RWPE1 (cell line): ENCODE measurements at places on chromosomes 7 and 10.
A peak's percentile ranks its signal among the peaks of the same experiment; 100 is the strongest.

- no peak for DNase-seq
Measured at GRCh38 chr10:43048301-43049051, 28.4 kb upstream of the RET start.

GRCh38 chr7:99006739-99007424, 128.6 kb downstream of the TRRAP start:
- no peak for DNase-seq

DNA sequence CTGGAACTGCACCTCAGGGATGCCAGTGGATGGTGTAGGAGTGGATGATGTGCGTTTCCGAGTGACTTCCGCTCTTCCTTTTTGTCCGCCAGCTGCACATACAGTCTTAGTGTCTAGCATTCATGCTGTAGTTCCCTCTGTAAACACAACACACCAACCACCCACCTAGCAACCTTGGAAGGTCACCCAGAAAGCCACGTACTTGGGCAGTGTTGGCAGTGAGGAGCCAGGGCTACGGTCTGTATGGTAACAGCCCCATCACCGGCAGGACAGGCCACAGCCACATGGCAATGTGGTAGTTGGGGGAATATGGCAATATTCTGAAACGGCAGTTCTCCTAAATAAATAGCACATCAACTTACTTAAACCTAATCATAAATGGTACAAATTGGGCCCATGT, 613.5 kb upstream of the MGMT start:
- no peak for DNase-seq

DNA sequence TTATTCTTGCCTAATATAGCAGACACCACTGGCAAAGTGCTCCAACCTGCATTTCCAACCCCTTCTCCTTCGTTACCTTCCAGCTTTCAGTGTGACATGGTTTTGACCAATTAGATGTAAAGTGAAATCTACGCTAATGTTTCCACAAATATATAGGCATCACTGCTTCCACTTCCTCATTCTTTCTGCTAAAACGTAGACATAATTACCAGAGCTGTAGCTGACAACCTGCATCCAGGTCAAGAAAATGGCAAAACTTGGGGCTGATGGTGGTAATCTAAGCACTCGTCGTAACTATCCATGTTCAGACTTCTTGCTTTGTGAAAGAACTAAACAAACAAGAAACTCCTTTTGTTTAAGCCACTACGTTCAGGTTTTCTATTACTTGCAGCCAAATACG, 41.8 kb upstream of the COL1A2 start:
- DNase-seq = no peak

GRCh38 chr7:65839846-65840245, 33.0 kb upstream of the VKORC1L1 start:
- DNase-seq = no peak

GRCh38 chr10:30701451-30702173, 72.1 kb upstream of the LYZL2 start:
- no peak for DNase-seq

GRCh38 chr10:75402486-75403143, 1.1 kb upstream of the ZNF503 start:
- DNase-seq = no peak

DNA sequence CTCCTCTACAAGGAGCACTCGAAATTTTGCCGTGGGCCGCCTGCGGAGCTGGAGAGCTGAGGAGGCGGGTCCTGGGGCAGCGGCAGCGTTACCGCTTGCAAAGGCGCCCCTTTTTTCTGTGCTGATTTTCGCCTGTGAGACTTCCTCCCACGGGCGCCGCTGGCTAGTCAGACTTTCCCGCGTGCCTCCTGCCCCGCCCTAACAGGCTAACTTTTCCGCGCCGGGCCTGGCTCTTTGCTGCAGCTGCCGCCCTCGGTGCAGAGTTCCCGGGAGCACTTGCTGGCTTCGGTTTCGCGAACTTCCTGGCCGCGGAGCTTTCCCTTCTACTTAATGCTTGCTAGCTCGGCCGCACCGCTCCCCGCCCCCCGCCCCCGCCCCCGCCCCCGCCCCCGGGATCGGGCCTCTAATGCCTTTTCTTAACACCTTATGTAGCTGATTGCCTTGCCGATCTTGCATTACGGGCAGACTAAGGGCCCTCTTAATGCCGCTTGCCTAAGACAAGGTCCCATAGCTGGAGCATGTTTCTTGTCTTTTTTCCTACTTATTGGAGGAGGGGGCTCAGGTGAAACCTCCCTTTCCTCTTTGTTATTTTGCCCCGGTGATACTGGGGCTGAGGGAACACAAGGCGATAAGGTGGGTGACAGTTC, 37.9 kb upstream of the RASGEF1A start:
- no peak for DNase-seq

- no peak for DNase-seq
Measured at GRCh38 chr7:24840563-24840962, 83.3 kb upstream of the GSDME start.

DNA sequence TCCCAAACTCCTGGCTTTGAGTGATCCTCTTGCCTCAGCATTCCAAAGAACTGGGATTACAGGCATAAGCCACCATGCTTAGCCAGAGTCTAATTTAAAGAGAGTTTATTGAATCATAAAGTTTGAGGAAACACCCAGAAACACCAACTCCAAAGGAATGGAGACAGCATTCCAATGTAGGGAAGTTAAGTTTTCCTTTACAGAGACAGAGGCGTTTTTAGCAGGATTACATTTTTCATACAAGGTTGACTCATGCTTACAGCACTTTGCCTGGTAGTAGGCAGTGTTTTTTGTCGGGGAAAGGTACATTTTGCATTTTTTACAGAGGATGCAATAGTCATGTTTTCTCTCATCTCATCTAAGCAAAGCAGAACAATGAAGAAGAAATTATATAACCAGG, 18.9 kb upstream of the OPN4 start:
- DNase-seq = peak; percentile 88

DNA sequence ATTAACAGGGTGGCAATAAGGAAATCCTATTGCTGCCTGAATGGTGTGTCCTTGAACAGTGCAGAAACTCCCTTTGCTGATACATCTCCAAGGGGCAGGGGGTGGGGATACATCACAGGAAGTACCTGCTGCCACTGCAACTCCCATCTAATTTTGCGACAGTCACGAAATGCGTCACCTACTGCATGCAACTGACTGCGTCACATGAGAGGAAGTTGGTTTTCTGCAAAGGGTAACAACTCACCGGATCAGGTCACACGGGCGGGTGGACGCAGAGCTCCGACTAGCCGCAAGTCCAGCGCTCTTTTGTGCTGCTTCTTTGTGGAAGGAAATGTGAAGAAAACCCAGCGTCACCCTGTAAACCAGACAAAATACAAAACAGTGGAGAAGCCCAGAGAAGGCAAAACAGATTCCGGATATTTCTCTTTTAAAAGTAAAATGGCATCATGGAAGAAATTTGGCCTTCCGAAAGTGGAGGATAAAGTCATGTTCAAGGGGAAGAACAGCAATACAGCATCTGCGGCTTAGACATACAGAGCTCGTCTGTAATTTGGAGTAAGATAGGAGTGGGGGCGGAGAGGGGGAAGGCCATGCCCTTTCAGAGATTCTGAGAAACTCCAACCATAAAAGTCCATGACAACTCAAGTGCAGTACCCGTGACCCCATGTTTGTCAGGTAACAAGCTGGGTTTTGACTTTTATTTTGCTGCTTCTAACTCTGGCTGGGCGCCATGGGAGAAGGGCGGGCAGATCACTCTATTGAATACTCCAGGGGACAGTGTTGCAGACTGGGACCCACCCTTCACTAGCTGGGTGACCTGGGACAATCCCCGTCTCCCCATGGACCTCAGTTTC, 32.3 kb upstream of the PLEKHS1 start:
- no peak for DNase-seq

GRCh38 chr7:135834266-135834665, 85.7 kb upstream of the FAM180A start:
- DNase-seq = no peak

DNA sequence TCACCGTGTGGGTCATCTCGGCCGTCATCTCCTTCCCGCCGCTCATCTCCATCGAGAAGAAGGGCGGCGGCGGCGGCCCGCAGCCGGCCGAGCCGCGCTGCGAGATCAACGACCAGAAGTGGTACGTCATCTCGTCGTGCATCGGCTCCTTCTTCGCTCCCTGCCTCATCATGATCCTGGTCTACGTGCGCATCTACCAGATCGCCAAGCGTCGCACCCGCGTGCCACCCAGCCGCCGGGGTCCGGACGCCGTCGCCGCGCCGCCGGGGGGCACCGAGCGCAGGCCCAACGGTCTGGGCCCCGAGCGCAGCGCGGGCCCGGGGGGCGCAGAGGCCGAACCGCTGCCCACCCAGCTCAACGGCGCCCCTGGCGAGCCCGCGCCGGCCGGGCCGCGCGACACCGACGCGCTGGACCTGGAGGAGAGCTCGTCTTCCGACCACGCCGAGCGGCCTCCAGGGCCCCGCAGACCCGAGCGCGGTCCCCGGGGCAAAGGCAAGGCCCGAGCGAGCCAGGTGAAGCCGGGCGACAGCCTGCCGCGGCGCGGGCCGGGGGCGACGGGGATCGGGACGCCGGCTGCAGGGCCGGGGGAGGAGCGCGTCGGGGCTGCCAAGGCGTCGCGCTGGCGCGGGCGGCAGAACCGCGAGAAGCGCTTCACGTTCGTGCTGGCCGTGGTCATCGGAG, 1.8 kb downstream of the ADRA2A start:
- DNase-seq = no peak

DNA sequence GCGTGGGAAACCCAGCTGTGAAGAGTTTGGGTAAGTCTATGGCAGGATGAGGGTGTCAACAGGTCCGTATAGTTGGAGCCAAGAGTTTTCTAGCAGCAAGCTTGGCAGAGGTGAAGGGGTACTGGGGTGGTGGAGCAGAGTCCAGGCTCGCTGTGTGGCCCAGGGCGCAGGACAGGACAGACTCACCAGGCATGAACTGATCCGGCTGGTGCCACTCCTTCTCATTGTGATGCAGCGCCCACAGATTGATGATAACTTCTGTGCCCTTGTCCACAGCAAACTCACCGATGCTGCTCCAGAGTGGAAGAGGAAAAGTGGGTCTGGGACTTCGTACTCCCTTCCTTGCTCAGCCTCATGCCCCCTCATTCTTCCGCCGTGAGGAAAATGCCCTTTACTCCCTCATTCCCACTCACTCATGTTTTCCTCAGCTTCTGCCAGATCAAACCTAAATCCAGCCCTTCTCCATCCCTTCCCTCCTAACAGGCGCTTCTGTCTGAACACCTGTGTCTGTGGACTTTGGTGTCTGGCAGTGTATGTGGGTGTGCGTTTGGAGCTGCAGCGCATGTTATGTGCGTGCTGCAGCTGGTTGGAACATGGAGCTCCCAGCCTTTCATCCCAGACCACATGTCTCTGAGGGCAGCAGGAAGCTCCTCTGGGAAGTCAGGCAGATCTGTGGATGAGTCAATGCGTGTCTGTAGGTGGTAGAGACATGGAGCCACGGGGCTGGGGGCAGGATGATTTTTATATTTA, 5.7 kb downstream of the CYP17A1 start:
- DNase-seq = no peak

GRCh38 chr7:48058990-48059389, 23.6 kb downstream of the C7orf57 start:
- no peak for DNase-seq

DNA sequence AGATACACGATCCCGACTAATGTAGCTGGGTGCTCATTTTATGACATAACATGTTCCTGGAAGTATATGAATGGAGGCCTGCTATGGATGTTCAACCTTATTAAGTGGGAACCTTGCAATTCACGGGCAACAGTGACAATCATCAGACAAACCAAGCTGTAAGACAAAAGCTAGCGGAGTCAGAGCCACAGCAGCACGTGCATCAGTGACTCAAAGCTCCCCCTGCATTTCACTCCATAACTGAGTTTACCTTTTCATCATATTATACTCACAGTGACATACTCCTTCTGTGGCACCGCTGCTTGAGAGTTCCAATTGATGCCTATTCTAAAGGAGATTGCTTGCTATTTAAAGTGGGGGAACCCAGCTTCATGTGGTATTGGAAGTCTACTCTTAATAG, 176.0 kb upstream of the PITRM1 start:
- DNase-seq = no peak

- no peak for DNase-seq
Measured at GRCh38 chr7:50273870-50274269, 30.6 kb upstream of the IKZF1 start.

DNA sequence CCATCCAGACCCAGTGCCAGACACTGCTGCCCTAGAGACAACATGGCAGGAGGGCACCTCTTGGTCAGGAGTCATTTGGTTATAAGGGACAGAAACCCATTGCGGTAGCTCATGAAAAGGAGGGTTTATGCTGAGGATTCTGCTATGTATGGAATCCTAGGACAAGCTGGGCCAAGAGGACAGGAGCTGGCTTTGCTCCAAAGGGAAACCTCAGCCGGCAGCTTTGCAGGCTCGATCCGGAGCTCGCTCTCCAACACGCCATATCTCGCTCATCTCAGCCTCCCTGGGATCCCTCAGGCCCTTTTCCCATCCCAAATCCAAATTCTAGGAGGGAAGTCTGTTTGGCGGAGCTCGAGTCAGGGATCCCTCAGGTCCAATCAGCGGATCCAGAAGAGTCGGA, 345.7 kb downstream of the GLRX3 start:
- DNase-seq = no peak
